ENCODE measurements at places on chromosomes 16 and 17.

DNA sequence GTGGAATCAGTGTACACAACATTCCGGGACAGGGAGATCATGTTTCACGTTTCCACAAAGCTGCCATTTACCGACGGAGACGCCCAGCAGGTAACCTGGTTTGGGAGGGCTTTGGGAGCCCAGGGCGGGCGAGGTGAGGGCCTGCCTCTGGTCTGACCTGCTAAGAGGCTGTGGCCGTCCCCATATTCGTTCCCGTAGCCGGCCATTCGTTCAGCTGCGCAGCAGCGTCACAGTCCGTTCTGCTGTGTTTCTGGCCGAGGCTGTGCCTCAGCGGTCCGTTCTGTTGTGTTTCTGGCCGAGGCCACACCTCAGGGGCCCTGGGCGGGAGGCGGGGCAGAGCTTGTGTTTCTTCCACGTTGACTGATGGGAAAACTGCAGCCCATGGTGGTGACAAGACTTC is 68.0 kb downstream of the OR1D5 start:
- DNase-seq, result no peak

DNA sequence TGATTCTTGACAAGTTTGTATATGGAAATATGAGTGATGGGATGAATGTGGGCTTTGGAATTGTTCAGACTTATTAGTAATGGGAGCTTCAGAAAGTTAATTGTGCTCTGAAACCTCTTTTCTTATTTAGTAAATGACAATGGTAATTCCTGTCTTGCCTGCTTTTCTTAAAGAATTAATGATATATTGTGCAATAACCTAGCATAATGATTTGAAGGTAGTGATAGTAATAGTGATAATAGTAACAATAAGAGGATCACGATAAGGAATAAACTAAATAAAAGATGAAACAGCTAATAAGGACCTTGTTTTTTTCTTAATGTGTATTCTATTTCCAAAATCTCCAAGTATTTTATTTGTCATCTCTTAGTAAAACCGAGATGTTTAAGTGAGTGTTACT is 245.0 kb upstream of the CPHXL start:
- DNase-seq, result no peak

DNA sequence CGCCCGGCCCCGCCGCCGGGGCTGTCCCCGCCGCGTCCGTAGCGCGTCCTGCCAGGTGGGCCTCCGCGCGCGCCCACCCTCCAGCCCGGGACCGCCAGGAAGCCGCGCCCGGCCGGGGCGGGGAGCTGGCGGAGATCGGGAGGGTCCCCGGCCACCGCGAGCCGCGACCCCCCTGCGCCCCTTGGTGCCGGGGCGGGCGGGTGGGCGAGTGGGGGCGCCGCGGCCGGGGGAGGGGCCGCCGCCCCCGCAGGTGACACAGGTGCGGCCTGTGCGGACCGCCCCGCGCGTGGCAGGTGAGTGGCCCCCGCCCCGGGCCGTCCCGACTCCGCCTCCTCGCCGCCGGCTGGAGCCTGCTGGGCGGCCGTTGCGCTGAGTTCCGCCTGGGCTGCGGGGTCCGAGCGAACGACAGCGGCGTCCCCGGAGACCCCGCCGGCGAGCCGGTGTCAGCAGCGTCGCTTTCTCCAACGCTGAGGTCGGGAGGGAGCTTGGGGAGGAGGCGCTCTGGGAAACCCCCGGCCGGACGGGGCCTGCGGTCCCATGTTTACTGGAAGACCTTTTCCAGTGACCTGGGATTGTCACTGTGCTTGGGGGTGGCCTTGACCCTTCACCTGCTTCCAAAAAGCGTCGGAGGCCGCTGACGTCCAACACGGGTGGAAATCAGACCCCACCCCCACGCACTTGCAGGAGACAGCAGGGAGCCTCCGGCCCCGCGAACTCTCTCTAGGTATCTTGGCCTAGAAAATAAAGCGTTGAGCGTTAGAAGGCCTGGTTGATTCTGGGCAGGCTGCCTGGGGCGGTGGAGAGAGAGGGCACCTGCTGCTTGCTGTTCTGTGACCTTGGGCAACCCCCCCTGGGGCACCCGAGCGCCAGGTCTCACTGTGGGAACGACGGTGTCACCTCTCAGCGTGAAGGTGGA is 542 bp downstream of the KLHL36 start:
- no peak for DNase-seq

DNA sequence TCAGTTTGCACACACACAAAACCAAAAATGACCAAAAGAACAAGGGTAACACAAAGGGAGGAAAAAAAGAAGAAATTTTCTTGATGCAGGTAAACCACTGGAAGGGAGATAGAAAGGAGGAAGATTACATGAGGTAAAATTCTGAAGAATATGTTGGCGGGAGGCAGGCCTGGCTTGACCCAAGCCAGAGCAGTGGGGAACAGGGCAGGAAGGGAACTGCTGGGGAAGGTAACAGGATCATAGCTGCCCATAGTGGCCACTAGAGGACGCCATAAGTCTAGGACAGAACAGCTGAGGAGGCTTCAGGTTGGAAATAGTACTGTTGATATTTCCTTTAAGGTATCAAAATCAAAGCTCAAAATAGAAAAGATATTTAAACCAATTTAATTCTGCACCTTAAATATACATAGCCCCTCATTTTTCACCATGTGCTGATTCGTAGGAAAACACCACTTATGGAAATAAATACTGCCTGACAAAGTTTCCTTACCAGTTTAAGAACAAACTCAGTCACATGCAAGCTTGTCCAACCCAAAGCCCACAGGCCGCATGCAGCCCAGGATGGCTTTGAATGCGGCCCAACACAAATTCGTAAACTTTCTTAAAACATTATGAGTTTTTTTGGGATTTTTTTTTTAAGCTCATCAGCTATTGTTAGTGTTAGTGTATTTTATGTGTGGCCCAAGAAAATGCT is 15.5 kb downstream of the VPS35 start:
- peak; percentile 31 for DNase-seq

- no peak for DNase-seq
Measured at GRCh38 chr17:6427279-6427781, 7.6 kb downstream of the AIPL1 start.

GRCh38 chr16:4892361-4893102 is 44.4 kb downstream of the PPL start:
- DNase-seq, result no peak

DNA sequence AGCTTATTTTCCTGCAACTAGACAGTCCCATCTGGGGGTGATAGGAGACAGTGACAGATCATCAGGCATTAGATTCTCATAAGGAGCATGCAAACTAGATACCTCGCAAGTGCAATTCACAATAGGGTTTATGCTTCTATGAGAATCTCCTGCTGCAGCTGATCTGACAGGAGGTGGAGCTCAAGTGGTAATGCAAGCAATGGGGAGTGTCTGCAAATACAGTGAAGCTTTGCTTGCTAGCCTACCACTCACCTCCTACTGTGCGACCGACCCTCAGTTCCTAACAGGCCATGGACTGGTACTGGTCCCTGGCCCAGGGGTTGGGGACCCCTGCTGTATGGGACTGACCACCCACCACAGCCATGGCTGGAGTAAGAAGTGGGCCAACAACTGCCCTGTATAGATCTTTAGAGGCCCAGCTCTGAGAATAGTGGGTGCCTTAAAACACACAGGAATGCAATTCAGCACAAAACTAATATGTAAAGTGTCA is 26.0 kb upstream of the IRX3 start:
- no peak for DNase-seq

DNA sequence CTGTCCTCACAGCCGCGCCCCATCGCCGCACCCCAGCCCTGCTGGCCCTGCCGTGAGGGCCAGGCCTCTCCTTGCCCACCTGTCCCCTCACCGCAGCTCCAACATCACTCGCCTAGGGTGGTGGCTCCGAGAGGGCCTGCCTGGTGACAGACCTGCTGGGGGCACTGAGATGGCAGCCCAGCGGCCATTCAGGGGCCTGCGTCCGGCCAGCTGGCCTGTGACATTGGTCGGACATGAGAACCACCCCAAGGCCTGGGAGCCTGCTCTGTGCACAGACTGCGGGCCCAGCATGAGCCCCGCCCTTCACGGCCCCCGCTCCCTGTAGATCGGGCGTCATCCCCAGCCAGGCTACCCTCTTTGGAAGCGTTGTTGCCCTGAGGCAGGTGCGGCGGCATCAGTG is 11.8 kb downstream of the NME3 start:
- DNase-seq, result no peak

DNA sequence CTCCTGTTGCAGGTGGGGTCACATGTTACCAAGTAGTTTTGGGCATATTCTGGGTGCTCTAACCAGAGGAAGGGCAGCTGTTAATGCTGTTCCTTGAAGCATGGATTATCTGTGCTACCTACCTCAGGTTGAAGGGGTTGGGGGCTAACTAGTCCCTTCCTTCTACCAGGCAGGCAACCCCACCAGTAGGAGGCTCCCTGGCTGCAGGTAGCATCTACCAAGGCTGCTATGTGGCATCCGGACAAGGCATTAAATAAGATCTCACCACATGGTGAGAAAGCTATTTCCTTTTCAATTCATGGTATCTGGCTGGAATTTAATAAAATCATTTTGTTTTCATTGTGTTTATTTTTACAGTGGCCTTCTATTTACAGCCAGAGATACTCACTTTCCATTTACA is 62.5 kb downstream of the CACNG3 start:
- no peak for DNase-seq
